ENCODE measurements at places on chromosomes 12 and 14.

DNA sequence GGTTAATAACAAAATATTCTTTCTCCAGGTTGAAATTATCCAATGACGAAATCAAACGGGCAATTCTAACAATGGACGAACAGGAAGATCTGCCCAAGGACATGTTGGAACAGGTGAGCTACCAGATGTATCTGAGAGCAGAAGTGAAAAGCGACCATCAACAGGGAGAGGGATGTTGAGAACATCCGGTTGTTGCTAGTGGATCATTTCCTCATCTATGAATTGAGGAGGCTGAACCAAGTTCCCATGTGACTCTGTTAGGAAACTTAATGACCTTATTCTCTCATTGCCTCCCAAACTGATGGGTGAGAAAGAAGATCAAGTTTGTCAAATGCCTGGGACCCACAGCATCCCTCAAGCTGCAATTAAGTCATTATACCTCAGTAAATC is 117.7 kb downstream of the GPR135 start:
- no peak for DNase-seq

GRCh38 chr14:24909523-24910302 is 140.2 kb downstream of the STXBP6 start:
- DNase-seq, result no peak

DNA sequence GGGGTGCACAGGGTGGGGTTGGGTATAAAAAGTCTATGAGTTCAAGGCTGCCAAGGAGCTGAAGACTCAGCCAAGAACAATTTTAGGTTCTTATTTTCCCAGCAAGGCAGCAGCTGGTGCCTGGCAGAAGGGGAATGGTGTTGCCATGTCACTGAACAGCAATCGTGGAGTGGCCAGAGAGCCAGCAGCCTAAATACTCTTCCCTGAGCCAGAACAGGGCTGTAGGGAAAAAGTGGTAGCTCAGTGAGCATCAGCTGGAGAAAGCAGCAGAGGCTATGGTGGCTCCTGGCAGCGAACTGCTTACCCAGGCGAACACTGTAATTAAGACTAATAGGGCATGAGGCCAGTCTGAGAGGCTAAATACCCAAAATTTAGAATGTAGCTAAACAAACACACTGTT is 334.9 kb downstream of the RMST start:
- no peak for DNase-seq

DNA sequence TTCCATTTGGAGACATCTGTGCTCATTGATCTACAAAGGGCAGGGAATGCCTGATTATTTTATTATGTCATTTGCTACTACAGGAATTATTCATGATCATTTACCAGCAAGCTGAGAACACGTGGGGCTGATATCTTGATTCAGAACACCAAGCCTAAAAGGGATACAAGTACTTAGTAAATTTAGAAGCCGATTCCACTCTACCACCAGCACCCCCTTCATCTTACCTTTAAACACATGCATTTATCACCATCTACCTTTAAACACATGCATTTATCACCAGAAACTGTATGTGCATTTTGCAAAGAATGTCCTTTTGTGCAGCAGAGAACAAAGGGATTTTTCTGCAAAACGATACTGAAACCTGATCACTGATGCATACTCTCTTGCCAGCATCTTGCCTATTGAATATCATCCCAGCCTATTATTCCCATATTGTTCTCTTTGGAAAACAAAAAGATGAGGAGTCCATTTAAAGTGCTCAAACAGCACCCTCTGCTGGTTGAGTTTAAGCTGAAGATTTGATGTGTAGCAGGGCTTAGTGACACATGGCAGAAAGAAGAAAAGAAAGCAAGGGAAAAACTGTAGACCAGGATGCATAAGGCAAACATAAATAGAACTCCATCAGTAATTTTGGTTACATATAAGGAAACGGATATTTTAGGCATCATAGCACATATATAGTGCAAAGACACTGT is 132.6 kb upstream of the PLEKHG7 start:
- no peak for DNase-seq

DNA sequence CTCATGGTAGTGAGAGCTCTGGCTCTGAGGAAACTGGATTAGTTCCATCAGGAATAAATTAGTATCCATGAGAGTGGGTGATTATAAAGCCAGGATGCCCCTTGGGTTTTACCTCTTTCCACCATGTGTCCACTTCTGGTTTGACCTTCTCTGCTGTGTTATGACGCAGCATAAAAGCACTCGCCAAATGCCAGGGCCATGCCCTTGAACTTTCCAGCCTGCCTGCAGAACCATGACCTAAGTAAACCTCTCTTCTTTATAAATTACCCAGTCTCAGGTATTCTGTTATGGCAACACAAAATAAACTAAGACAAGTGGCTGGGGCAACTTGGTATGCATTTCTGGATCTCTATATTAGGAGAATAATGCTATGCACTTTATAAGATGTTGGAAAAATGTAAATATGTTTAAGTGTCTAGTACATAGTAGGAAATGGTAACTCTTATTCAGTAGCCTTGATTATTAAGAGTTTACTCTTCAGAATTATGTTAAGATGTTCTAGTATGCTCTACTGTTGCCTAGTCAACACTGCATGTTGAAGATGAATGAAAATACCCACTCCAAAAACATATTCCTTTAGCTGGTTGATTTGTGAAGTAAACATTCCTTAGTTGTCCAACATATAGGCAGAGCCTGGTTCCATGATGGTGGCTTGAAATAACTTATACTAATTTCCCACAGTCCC is 455.6 kb upstream of the TMPO start:
- no peak for DNase-seq

DNA sequence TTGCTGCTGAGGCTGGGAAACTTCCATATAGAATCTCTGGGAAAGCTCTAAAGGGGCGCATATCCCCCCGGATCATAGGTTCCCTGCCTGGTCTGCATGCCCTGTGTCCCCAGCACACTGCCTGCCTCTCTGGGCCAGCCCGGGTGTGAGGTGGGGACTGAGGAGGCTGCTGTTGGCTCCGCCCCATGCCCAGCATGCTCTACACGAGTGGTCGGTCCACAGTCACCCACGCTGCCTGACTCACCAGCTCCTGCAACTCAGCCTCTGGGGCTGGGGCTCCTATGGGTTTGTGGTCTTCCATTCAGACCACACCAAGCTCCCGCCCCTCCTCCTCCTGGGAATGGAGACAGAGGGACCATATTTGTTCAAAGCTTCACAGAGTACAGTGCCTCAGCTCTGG is 88.5 kb upstream of the ANO2 start:
- DNase-seq, result no peak

DNA sequence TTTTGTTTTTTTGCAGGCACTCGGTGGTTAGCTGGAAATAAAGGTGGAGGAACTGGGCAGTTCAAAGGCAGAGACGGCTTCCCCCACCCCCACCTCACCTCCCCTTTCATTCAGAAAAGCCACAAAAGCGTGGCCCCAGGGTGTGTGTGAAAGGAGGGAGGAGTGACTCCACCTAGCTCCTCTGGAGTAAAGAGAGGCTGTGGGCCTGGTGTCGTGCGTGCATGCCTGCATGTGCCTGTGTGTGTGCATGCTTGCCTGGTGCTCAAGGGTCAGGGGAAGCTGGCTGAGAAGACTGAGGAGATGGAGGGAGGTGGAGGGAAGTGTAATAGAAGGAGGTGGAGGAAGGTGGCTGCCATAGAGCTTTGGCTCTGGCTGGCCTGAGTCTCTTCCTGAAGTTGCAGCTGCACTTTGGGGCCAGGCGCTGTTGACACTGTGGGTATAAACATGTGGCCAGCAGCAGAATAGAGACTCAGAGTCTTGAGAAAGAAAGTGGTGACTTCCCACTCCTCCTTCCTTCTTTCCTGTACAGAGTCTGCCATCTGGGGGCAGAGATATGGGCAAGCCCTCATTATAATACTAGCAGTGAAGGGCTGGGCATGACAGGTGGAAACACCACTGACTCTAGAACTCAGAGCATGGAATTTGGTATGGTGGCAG is 36.9 kb upstream of the SINHCAF start:
- DNase-seq, result no peak

DNA sequence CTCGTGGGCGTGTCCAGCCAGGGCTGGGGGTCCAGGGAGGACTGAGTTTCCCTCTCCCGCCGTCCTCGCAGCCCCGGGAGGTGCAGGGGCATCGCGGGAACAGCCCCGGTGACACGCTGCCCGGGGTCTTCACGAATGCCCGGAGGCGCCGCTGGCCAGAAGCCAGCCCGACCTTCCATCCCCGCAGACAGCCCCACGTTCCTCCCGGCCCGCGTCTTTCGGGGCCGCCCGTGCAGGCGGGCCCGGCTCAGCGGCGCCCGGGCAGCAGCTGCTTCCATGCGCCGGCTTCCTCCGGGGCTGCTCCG is 827 bp upstream of the TEDC1 start:
- DNase-seq, result no peak

GRCh38 chr12:12195516-12195915 is 71.3 kb downstream of the LRP6 start:
- DNase-seq, result no peak

GRCh38 chr12:88153959-88154358 is 11.9 kb downstream of the TMTC3 start:
- DNase-seq, result no peak

GRCh38 chr14:74257078-74257940 is 18.1 kb downstream of the VSX2 start:
- DNase-seq, result peak; percentile 43

GRCh38 chr12:107351713-107352112 is 258.4 kb upstream of the CRY1 start:
- DNase-seq, result no peak

DNA sequence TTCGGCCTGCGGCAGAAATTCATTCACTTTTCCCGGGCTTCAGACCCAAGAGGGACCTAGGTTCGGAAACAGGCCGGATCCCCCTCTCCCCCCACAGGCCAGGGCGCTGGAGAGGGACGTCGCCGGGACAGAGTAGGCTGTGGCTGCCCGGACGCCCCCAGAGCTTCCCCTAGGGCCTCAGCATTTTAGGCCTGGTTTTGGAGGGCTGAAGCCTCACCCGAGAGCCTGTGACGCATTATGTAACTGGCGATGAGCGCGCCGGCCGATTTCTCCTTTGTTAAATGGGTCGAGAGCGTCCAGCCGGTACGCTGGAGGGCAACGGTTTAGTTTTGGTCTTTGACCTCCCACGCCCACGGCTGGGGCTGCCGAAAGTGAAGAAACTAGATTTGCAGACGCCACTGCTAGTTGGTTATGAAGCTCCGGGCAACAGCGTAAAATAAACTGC is 657 bp downstream of the PEBP1 start:
- peak; percentile 11 for DNase-seq
